HepG2 (cell line): ENCODE measurements at places on chromosomes 4 and X.

DNA sequence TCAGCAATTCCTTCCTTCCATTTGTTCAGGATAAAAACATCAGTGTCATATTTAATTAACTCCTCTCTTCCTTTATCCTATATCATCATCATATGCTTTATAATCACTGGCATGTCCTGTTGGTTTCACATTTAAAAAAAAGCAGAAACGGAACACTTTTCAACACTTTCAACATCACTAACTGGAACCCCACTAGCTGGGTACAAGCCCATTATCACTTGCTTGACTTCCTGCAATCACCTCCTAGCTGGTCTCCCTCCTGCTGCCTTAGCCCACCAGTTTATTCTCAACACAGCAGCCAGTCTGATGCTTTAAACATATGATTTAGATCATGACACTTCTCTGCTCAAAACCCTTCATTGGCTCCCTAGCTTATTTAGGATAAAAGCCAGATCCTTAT, 116.4 kb upstream of the LSM6 start:
- DNase-seq, result no peak

DNA sequence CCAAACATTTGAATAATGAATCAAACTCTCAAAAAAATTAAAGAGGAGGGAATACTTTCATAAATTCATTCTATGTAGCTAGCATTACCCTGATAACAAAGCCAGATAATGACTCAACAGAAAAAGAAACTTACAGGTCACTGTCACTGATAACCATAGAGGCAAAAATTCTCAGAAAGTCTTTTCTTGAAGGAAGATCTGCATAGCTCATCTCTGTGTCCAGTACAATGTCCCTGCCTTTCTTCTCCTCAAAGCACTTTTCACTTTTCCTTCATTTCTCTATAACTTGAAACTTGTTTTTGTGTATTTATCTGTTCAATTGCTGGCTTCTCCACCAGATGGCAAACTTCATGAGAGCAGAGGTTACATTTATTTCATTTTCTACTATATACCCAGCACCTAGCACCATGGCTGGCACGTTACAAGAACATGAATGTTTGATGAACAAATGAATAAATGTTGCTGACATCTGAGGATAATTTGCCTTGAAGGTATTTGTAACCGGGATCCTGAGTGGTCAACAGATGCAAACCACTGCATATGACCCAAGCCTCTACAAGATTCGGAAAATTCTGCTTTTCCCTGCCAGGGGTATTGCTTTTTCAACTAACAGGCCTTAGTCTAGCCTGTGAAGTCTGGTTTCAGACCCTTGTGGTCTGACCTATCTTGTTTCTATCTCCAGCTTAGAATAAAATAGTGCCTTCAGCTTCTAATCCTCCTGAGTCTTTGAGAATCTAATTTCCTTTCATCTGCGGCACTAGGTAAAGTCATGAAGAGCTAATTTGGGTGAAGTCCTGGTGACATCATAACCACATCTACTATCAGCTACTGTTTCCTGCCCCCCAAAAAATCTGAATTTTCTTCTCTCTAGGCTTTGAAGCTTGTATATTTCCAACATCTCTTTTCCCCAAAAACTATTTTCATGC, 52.5 kb upstream of the ANTXR2 start:
- no peak for DNase-seq

GRCh38 chr4:133147286-133147821, 1.7 kb upstream of the PCDH10 start:
- DNase-seq, result no peak

- DNase-seq, result no peak
Measured at GRCh38 chr4:129323658-129324057, 227.7 kb downstream of the C4orf33 start.

GRCh38 chr4:85951099-85951498, 408.8 kb downstream of the MAPK10 start:
- DNase-seq, result no peak

DNA sequence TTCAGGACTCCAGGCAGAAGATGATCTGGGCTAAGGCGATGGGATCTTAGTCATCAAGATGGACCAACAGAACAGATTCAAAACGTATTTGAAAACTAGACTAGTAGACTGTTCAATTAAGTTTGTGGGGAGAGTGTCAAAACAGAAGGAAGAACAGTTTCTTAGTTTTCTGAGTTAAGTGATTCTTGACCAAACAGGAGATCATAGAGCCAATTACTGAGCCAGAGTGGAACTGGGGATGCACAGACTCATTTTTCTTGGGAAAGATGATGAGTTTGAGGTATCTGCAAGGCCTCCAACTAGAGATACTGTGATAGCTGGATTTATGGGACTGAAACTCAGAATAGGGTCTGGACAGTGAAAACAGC, 119.5 kb downstream of the REELD1 start:
- no peak for DNase-seq
